ENCODE measurements at places on chromosomes 4 and X. TPM values are rescaled to one million over a fixed set of nuclear protein-coding genes. Genes with fewer than 3 reads are reported as not detected.

ETNPPL gene
- polyA plus RNA-seq: 5.8 TPM

TXLNG gene
- polyA plus RNA-seq: 6.8 TPM

TCP11X2 gene
- polyA plus RNA-seq: not detected

MAGEA8 gene
- polyA plus RNA-seq: not detected

PRKG2 gene
- not detected for polyA plus RNA-seq

PRR32 gene
- polyA plus RNA-seq: not detected

All from Purkinje cell (primary cell).